ENCODE measurements at places on chromosomes 12 and 14. TPM values are rescaled to one million over a fixed set of nuclear protein-coding genes. Genes with fewer than 3 reads are reported as not detected.

Gene SEL1L
- total RNA-seq = 75.4 TPM

Gene C12orf54
- total RNA-seq = not detected

Gene BICD1
- 12.5 TPM for total RNA-seq

Gene TOMM20L
- total RNA-seq = not detected

Gene TDRD9
- total RNA-seq = 0.86 TPM

Gene TAS2R8
- total RNA-seq = not detected

Gene GNG2
- total RNA-seq = 33.1 TPM

Gene KRT74
- total RNA-seq = not detected

Gene TAC3
- total RNA-seq = not detected

Gene NOS1
- total RNA-seq = not detected

Gene ABCB9
- 13.7 TPM for total RNA-seq

Gene ERO1A
- total RNA-seq = 120 TPM

Gene HOXC9
- 5.0 TPM for total RNA-seq

Gene NRXN3
- total RNA-seq = 0.22 TPM

Gene CELA1
- total RNA-seq = not detected

Gene ANG
- 1.4 TPM for total RNA-seq

Gene RFX4
- not detected for total RNA-seq

Gene SLC8A3
- 0.29 TPM for total RNA-seq

Data from placental pericyte (primary cell).